ENCODE measurements at places on chromosomes 13 and 19. TPM values are rescaled to one million over a fixed set of nuclear protein-coding genes. Genes with fewer than 3 reads are reported as not detected.

SIGLEC8 gene
- not detected for total RNA-seq

ERCC1 gene
- 138 TPM for total RNA-seq

PSG6 gene
- not detected for total RNA-seq

INSL3 gene
- total RNA-seq, result not detected

COX7A1 gene
- total RNA-seq, result not detected

RFPL4AL1 gene
- not detected for total RNA-seq

DNA sequence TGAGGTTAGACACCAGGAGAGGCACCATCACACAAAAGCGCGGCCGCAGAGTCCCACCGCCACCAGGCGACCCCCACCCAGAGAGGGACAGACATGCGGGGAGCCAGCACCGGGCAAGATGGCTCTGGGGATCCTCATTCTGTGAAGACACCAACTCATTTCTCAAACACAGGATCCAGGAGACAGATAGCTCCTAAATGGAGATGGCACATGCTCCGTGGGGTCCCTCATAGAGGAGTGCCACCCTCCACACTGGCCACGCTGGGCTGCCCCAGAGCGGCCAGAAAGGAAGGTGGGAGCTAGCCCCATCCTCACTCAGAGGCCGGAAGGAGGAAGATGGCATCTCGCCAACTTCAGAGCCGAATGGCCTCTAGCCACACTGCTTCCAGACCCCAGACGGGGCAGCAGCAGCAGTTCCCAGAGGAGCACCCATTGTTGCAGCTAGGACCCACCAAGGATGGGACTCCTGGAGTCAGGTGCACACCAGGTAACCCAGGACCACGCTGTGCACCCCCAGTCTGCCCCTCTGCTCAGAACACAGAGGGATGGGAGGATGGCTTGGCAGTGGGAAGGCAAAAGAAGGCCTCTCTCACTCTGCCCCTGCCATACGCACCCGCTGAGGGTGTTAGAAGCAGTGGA is 78.6 kb downstream of the ZIC5 start:
- DNase-seq, result no peak

GRCh38 chr19:46745521-46746280 is at the start of gene FKRP:
FKRP (plus strand) TSS chr19:46746057; CDS start chr19:46755451, 9,394 bp downstream.
- DNase-seq, result no peak

DNA sequence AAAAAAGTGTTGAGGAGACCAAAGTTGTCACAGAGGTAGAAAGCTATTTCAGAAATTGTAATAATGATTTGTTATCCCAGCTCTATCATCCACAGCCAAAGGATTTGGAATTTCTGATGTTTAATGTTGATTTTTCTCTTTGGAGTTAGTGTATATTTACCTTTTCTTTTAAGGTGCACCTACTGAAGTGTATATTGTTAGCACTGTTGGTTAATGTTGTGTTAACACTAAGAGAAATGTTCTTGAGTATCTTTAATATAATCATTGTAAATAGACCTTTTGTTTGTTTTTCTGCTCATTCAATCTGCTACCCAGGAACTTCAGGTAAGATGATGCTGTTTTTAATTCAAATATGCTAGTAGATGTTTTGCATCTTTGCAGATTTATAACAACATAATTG is 57.5 kb downstream of the ZAR1L start:
- no peak for DNase-seq

- DNase-seq, result no peak
These were observed 121.8 kb downstream of the URI1 start for GRCh38 chr19:30063650-30064347.

DNA sequence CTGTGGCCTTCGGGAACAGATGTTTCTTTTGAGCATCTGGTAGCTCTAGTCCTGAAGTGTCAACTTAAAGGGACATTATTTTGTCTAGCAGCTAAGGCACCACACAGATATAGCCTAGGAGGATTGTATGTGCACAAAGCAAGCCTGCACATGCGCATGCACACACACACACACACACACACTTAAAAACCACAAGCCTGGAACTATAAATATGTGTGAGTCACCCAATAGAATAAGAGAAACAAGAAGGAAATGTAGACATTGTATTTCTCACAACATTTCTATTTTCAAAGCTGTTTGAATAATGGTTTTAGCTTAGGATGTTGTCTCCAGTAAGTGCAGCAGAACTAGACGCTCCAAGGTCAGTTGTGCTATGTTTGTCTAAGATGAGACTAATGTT is 516.5 kb downstream of the SUCLA2 start:
- no peak for DNase-seq

DNA sequence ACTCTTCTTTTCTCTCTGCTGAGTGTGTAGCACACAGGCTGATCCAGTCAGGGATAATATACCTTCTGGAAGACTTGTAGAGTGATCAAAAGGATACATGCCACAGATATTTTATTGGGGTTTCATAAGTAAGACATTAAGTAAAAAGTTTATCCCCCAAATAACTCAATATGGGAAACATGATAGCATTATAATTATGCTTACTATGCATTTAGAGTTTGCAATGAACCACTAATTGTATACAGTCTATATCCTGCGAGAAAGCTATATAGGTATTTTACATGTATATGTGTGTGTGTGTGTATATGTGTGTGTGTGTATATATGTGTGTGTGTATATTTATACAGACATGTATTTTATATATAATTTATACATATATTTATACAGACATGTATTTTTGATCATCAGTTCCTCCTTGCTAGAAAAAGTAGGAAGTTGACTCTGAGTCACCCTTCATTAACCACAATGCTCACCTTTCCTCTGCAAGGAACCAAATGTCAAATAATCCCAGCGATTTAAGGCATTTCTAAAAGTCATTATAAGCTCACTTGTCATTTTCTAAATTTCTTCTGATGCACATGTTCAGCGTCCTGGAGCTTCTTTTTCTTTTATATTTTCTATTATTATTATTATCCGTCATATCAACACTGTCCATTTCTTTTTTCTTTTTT is 312.5 kb upstream of the OBI1 start:
- DNase-seq, result no peak

- no peak for DNase-seq
These were observed 4.4 kb downstream of the TRPM4 start for GRCh38 chr19:49161987-49162386.

- no peak for DNase-seq
These were observed 11.7 kb upstream of the KPTN start for GRCh38 chr19:47495478-47496372.

GRCh38 chr19:8245869-8246835 is 37.0 kb downstream of the CERS4 start:
- DNase-seq, result no peak

DNA sequence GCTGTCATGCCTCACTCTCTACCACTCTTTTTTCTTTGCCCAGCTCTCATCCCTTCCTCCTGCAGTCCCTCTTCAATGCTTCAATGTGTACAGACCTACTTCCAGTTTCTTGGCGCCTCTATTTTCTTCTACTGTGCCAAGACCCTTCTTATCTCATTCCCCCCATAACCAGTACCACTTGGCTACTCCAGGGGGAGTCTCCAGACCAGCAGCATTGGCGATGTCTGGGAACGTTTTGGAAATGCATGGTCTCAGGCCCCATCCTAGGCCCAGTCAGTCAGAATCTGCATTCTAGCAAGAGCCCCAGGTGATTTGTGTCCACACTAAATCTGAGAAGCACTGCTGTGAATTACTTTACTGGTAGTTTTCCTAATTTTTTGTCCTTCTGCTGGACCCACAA is 198.2 kb downstream of the SLC7A1 start:
- no peak for DNase-seq

DNA sequence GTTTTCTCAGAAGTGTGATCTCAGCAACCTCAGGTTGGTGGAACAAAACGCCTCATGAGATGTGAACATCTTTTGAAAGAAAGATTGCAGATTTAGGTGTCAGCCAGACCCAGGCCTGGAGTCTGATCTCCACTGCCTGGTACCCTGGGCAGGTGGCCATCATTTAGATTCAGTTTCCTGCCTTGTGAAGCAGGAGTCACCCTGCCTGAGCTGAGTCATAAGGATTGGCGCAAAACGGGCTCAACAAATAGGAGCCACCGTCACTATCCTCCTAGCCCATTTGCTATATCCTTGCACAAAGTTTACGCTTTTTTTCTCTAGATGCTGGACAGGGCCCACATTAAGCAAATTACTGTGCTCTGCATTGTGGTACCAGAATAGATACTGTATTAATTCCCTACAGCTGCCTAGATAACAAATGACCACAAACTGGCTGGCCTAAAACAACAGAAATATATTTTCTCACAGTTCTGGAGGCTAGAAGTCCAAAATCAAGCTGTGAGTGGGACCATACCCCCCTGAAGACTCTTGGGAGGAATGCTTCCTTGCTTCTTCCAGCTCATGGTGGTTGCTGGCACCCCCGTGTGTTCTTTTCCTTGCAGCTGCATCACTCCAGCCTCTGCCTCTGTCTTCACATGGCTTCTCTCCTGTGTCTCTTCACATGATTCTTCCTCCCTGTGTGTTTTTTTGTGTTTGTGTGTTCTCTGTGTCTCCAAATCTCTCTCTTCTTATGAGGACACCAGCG is 38.2 kb downstream of the TNFSF11 start:
- DNase-seq, result no peak

DNA sequence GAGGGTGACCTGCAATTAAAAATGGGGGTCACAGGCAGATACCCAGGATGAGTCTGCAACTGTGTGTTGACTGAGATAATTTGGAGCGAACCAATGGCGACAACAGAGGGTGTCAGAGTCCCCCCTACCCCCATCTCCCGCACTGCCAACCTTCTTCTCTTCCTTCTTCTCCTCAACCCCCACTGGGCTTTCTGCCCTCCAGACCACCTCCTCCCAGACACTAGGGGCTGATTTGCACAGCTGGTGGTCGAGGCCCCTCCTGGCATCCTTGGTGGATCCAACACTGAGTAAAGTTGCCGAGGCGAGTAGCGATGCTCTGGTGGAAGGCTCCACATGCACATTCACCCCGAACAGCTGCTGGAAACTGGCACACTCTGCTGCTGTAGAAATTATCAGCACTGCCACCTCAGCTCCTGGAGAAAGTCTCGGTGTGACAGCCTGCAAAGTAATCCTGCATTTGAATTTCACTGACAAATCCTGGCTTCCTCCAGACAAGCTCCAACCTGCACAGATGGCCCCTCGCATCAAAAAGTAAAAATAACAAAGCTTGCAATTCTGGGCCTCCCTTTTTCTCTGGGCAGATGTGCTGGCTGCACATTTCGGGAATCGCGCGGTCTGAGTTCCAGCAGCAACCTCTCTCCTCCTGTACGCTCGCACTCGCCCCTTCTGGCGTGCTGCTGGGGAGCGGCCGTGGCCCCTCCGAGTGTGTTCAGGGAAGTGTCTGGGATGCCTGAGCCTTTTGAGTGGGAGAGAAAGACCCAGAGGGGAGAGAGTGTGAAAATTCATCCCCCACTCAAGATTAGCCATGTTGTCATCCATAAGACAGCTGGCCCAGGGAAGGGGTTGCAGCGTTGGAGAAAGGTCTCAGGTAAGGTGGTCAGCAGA is 28.5 kb downstream of the CCNE1 start:
- DNase-seq, result no peak

- no peak for DNase-seq
These were observed 204.4 kb downstream of the LACC1 start for GRCh38 chr13:44084146-44084545.

GRCh38 chr13:111962431-111962891 is 104.5 kb upstream of the SOX1 start:
- DNase-seq, result no peak

DNA sequence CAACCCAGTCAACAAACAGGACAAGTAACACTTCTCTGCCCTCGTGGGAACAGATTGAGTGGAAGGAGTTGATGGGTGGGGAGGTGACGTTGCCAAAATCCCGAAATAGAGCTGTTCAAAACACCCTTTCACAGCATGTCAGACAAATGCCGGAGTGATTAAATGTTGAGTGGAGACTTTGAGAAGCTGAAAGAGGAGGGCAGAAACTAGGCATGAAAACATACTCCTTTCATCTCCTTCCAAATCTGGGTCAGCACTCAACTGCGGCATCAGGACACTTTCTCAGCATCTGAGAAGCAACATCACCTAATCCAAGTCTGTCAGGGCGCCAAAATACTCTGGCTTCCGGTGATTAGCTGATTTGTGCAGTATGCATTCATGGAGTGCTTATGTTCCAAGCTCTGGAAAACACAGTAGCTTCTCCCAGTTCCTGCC is 51.5 kb upstream of the MRI1 start:
- DNase-seq, result no peak

DNA sequence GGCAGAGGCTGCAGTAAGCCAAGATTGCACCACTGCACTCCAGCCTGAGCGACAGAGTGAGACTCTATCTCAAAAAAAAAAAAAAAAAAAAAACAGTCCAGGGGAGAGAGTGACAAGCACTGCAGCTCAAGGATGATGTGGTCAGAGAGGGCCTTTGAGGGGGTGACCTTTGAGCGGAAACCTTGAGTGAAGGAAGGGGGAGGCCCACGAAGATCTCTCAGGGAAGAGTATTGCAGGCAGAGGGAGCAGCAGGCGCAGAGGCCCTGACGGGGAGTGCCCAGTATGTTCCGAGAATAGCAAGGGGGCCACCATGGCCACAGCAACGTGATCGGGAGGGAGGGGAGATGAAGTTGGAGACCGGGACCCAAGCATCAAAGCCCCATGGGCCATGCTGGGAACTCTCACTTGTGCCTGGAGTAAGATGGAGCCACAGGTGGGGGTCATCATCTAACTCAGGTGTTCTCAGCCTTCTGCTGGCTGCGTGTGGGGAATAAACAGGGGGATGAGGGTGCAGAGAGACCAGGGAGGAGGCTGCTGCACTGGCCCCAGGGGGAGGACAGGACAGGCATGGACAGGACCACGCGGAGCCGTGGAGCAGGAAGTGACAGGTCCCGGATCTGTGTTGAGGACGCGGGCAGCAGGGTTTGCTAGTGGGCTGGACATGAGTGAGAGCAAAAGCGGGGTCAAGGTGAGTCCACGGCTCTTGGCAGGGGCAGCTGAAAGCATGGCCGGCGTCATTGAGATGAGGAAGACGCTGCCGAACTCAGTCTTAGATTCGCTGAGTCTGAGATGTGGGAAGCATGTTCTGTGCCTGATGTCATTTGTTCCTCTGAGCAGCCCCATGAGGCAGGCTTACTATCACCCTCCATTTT is 60.4 kb downstream of the DPF1 start:
- DNase-seq, result no peak

- DNase-seq, result no peak
These were observed 145.0 kb downstream of the KDM4B start for GRCh38 chr19:5113633-5114586.

- no peak for DNase-seq
These were observed 207.3 kb downstream of the DLEU7 start for GRCh38 chr13:50636007-50636704.

GRCh38 chr13:54928071-54928470 is 1899.5 kb downstream of the OLFM4 start:
- DNase-seq, result no peak

- DNase-seq, result no peak
These were observed 12.4 kb upstream of the ITM2B start for GRCh38 chr13:48220592-48220980.

DNA sequence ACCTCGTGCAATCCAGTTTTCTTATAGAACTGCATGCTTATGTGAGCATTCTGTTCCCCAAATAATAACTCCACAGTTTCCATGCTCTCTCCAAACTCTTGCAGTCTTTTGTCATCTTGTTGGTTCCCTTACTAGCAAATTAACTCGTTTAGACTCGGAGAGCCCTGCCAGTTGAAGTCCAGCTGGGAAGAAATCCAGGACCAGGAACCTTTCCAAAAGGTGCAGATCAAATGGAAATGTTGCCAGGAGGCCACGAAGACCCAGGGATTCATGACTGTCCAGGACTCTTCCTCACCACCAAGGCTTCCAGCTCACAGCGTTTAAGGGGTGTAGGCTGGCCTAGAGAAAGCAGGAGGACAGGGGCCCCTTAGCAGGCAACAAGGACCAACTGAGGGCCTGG is 2.1 kb upstream of the TDRD12 start:
- no peak for DNase-seq

All from SK-MEL-5 (cell line).